ENCODE measurements at places on chromosomes 3 and 15.

DNA sequence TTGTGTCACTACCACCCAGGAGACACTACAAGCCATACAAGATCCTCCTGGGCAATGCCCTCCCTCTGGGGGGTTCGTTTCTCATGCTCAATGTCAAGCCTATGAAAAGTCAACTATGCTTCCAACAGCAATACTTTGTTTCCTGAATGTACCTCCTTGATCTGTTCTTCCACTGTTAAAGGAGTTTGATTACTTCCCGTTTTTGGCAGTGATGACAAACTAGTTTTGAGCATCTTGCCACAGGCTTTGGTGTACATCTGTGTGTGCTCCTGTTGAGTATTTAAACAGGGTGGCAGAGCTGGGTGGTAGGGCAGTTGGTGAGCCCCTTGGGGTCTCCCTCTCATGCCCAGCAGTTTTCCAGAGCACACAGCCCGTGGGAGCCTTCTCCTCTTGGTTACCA is 81.4 kb downstream of the IL12A start:
- H3K27ac ChIP-seq: no peak overlapping the region
- no peak for DNase-seq
- H3K27me3 ChIP-seq: no peaks in the 10 kb centered on the region
- no peaks in the 10 kb centered on the region for H3K4me1 ChIP-seq
- no peaks in the 10 kb centered on the region for H3K36me3 ChIP-seq

GRCh38 chr3:15207836-15208504 is 1.9 kb downstream of the CAPN7 start:
- no peak for DNase-seq
- no peak overlapping the region for H3K4me3 ChIP-seq
- H3K27ac ChIP-seq: no peak overlapping the region
- H3K27me3 ChIP-seq: no peaks in the 10 kb centered on the region
- no peaks in the 10 kb centered on the region for H3K4me1 ChIP-seq

DNA sequence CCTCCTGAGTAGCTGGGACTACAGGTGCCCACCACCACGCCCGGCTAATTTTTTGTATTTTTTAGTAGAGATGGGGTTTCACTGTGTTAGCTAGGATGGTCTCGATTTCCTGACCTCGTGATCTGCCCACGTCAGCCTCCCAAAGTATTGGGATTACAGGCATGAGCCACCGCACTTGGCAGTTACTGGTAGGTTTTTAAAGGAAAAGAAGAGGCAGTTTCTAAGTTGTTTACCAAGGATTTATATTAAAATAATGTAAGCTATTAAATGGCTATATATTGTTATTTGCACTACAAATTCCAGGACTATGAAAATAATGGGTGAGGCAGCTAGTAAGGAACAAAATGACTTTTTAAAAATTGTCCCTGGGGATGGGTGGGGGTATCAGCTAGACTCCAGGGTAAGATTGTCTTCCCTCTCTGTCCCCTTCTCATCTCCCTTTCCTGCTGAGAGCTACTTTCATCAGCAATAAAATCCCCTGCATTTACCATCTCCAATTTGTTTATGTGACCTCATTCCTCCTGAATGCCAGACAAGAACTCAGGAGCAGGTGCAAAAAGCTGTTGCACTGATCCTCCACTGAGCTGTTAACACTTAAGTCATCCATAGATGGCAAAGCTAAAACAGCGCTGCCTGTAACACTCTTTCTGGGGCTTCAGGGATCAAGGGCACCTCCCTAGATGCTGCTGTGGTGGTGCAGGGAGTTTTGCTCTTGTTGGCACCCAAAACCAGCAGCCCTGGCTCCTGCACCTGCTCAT is 165.2 kb downstream of the ZPLD1 start:
- no peak overlapping the region for H3K4me3 ChIP-seq
- no peaks in the 10 kb centered on the region for H3K36me3 ChIP-seq
- no peaks in the 10 kb centered on the region for H3K4me1 ChIP-seq

DNA sequence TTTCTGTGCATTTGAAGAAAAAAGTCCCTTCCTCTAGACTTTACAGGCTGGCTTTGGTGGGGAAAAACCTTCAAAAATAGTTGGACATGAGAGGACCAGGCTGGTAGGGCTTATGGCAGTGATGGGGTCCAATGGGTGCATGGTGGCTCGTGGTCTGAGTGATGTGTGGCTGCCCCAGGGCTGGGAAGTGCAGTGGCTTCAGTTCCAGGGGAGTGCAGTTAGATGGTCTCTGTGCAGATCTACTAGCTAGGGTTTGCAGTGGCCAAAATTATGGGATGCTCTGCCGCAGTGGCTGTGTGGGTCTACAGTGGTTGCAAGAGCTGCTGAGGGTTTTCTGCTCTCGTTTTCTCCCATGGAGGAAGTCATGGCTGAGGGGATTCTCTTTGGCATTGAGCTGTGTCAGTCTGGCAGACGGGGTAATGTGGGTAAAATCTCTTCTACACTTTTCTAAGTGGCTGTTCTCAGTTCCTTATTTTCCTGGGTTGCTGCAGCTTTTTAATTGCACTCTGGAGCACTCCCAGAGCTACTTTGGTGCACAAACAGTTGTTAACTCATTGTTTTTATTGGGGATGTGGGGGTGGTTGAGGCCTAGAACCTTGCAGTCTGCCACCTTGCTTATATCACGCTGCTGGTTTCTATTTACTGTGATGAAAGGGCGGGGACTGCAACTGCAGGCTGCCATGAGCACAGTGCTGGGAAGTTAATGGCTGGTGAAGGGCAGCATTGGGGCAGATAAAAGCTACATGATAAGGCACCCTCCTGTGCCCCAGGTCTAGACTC is 1324.6 kb downstream of the NSUN3 start:
- no peak for DNase-seq
- H3K4me3 ChIP-seq: no peak overlapping the region
- no peaks in the 10 kb centered on the region for H3K36me3 ChIP-seq
- H3K4me1 ChIP-seq: no peaks in the 10 kb centered on the region
- H3K27me3 ChIP-seq: no peaks in the 10 kb centered on the region
